ENCODE measurements at places on chromosomes 6 and 20.
A peak's percentile ranks its signal among the peaks of the same experiment; 100 is the strongest.

DNA sequence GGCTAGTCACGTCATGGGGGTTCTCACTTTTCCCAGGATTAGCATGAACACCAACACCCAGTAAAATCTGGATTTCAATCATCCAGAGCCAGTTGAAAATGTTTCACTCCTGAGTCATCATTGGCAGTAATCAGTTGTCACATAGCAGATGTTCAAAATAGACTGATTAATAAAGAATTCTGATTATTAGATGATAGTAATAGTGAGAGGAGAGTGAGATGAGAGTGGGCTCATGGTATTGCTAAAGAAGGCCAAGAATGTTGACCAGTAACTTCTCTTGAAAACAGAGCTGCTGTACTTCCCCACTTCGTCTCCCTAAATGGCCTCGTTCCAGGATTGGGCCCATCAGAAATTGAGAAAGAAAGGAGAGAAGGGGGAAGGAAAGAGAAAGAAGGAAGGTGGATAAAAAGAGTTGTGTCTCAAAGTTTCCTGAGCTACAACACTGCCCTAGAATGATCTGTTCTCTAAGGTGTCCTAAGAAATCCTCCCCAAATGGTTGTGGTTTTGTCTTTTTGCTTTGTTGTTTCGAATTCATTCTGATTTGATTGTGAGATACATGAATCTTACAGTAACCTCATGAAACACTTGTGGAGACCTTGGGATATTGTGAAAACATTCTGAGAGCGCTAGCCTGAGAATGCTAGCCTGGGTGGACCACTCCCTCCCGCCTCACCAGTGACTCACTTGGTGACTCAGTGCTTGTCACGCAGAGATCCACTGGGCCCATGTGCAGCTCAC, 502.2 kb upstream of the JARID2 start:
- no peak for DNase-seq

GRCh38 chr6:168137024-168137423, 58.0 kb upstream of the FRMD1 start:
- DNase-seq, result no peak

GRCh38 chr20:50292591-50293283, 102.1 kb downstream of the CEBPB start:
- no peak for DNase-seq

- DNase-seq, result no peak
Measured at GRCh38 chr20:3247638-3248037, 8.6 kb upstream of the SLC4A11 start.

GRCh38 chr6:157652601-157653363, 170.3 kb upstream of the SNX9 start:
- peak; percentile 31 for DNase-seq

DNA sequence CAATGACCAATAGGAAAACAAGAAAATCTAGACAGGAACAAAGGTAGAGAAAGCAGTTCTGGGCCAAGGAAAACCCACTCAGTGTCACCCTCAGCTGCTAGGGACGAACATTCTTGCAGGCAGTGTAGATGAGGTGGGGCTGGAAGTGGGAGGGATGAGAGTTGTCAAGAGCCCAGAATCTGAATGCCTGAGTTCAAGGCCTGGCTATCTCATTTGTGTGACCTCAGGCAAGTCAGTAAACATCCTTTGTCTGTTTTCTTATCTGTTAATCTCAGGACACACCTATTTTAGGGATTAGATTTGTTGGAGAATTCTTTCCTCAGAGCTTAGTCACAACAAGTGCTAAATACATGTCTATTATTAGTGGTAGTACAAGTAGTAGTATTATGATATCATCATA, 50.9 kb upstream of the KIF16B start:
- no peak for DNase-seq
